ENCODE measurements at places on chromosomes 11 and 22.

GRCh38 chr11:69931994-69932910 lies 113.0 kb upstream of the FGF3 start:
- no peak for DNase-seq

DNA sequence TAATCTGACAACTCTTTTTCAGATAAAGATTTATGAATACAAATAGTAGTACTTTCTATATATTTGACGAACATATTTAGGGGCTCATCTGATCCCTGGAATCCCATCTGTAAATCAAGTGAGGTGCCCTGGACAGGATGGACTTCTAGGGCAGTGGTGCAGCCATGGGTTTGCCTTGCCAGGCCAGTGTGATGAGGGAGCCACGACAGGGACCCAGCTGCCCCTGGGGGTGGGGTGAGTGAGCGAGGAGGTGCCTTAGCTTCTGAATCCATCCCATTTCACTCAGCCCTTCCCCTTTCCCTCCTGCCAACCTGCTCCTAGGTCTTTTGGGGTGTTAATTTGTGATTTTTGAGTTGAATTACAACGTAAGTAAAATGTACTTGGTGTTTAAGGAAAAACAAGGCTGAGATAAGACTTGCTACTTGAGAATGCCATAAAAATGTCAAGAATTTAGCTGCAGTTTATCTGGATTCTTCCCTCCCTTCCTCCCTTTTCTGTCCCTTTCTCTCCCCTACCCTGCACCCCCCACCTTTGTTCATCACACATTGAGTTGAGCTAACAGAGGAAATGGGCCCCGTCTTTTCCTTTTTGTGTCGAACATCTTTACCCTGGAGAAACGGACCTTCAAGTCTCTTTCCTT lies 60.8 kb downstream of the PPFIBP2 start:
- DNase-seq = no peak

- DNase-seq = no peak
Observed at GRCh38 chr11:14399087-14399486, 40.1 kb upstream of the RRAS2 start.

DNA sequence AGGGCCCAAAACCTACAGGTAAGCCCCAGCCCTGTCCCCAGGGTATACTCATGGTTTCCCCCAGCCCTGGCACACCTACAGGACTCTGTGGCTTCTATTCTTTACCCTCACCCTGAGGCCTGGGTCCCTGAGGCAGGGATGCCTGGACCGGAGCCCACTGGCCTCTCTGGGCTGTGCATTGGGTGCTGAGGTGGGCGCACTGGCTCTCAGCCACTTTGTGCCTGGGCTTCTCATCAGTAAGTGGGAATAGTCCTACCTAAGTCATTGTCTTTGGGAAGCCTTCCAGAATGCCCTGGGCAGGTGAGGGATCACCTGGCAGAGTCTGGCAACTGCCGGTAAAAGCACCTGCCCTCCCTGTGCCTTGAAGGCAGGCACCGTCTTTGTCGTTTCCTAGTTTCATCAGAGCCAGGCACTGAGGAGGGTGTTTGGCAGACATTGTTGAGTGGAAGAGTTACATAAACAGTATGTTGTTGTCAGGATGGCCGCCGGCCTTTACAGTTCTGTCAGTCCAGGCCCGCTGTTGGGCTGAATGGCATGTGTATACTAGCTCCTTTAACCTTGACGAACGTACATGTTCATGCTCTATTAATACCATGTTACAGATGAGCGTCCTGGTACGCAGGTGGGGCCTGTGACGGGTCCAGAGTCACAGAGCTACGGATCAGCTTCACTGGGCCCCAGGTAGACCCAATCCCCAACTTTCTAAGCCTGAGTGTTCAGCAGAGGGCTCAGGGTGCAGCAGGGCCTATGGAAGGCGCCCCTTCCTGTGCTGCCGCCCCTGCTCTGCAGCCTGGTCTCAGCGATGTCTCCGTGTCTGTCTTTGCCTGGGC lies 23.0 kb downstream of the SHANK3 start:
- DNase-seq = no peak

DNA sequence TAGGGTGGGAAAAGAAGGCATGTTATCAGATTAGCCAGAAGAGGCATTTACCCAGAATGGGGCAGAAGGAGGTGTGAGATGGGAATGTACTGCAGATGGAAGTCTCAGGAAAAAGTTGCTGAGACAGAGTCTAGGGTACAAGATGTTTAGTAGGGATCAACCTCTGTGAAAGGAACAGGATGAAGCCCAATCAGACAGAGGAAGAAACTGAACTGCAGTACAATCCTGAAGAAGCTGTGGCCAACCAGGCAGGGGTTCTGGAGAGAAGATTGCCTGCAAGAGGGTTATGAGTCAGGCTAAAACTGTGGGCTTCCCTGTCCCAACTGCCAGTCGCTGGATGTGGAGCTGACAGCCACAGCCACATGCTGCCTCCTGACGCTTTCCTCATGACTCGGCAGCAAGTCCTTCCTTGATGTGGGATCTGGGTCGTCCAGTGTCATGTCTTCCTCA lies 64.0 kb downstream of the CWC15 start:
- no peak for DNase-seq
